ENCODE measurements at places on chromosomes 13 and 19.
A peak's percentile ranks its signal among the peaks of the same experiment; 100 is the strongest.

- no peak for DNase-seq
These were observed 27.3 kb downstream of the GATAD2A start for GRCh38 chr19:19432732-19433131.

DNA sequence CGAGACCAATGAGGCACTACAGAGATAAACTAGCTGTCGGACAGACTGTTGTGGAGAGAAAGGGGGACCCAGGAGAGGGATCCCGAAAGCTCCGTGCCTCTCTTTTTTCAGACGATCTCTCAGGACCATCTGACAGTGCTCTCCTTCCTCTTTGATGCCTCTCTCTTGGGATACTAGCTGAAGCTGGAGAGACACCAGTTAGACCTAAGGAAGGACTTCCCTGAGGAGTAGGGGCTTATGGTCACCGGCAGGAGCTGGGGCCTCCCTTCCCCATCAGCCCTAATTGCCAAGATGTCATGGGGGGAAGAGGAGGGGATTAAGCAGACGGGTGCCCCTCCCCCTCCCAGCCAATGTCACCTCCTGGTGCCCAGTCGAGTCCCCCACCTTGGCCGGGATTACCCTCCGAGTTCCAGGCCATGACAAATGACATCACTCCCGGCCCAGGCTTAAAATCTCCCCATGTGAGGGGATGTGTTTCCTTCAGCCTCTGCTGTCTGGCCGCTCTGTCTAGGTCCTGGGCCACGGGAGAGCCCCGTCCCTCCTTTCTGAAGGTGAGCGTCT, at the start of gene CRX:
Gene CRX (plus strand): TSS at position 478 of the 561 bp plus-strand sequence. CDS start 12,507 bp downstream, outside the sequence.
- no peak for DNase-seq

DNA sequence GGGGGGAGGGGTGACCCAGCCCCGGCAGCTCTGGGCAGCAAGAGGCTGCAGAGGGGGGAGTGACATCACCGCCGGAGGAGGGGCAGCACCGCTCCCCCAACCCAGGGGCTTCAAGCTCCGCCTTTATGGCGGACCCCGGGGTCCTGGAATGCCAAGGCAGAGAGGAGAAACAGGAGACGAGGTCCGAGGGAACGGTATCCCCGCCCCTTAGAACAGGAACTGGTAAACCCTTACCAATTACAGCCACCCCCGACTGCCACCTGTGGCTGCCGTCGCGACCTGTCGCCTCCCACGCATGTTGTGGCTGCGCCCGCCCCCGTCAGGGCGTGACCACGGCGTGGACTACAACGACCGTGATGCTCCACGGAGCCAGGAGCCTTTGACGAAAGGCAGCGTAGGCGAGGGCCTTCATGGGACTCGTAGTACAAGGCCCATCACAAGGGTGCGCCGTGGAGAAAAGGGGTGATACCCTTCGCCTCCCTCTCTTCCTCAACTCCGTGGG, 4.1 kb upstream of the KCNC3 start:
- DNase-seq = peak; percentile 84

GRCh38 chr19:28883241-28883693, 329.7 kb downstream of the UQCRFS1 start:
- DNase-seq = peak; percentile 22

GRCh38 chr19:2288338-2288817, 6.4 kb upstream of the PEAK3 start:
- DNase-seq = no peak

DNA sequence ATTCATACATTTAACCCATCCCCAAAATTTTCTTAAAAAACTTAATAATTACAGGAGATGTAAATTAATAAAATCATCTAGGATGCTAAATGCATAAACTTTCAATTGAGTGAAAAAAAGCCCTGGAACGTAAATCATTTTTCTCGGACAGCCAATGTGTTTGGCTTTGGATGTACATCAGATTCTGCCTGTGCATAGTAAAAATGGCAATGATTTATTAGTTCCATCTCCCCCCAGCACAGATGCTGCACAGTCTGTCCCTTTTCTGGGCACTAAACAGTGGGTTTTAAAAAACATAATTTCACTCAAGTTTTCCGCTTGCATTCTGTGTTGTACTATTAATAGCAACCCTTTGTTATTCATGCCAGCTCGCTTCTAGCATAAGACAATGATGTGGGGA, 147.7 kb downstream of the TM9SF2 start:
- DNase-seq = no peak

DNA sequence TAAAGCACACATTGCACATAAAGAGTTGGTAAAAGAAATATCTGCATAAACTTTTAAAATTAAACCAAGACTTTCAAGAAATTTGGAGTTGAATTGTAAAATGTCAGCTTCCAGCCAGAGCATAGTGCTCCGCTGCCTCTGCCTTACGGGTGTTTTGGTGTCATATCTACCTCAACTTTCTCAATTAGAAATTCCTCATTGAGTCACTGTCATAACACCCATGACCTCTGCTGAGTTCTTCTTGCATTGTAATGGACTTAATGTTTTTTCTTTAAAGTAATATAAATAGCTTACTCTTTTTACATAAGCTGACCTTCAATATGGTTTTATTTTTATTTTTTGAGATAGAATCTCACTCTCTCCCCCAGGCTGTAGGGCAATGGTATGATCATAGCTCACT, 551.0 kb upstream of the NBEA start:
- DNase-seq = peak; percentile 37

DNA sequence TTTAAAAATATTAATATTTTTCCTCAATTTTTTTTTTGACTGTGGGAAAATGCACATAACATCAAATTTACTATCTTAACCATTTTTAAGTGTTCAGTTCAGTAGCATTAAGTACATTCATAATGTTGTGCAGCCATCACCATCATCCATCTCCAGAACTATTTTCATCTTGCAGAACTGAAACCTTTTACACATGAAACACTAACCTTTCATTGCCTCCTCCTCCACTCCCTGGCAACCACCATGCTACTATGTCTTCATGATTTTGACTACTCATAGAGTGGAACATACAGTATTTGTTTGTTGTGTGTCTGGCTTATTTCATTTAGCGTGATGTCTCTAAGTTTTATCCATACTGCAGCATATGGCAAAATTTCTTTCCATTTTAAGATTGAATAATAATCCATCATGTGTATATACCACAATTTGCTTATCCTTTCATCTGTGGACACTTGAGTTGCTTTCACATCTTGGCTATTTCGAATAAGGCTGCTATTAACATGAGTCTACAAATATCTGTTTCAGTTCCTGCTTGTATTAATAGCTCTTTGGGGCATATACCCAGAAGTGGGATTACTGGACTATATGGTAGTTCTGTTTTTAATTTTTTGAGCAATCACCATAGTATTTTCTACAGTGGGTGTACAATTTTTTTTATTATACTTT, 376.4 kb downstream of the MTUS2 start:
- no peak for DNase-seq

GRCh38 chr19:41363371-41363752, 587 bp downstream of the B9D2 start:
- no peak for DNase-seq

DNA sequence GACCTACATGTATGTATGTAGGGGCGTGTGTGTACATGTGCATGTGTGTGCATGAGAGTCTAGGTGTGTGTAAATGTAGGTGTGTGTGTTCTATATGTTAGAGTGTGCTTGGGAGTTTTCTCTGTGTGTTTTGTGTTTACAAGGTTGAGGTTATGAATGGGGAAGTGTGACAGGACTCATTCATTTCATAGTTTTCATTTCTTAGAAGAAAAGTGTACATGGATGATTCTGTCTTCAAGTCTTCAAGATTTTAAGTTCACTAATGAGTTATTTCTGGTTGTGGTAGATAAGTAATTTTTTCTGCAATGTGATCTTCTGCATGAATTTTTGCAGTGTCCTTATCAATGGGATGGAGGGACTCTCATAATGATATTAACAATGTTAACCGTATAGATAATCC, 118.2 kb upstream of the SLC10A2 start:
- no peak for DNase-seq

DNA sequence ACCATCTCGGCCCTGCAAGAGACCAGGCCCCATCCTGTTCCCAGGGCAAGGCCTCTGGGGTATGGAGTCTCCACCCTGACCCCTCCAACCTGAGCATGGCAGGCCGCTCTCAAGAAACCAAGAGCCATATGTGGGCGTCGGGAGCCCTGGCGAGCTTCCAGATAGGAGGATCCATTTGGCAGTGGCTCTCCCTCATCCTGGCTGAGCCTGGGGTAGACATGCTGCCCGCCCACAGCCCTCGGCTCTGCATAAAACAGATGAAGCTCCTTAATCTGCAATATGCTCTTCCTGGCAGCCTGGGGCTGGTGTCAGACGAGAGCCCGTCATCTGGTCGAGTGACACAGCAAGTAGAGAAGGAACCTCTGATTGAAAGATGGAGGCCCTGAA, 6.1 kb downstream of the ATP13A1 start:
- DNase-seq = peak; percentile 49

GRCh38 chr19:11399667-11400066, 15.6 kb upstream of the EPOR start:
- DNase-seq = no peak

DNA sequence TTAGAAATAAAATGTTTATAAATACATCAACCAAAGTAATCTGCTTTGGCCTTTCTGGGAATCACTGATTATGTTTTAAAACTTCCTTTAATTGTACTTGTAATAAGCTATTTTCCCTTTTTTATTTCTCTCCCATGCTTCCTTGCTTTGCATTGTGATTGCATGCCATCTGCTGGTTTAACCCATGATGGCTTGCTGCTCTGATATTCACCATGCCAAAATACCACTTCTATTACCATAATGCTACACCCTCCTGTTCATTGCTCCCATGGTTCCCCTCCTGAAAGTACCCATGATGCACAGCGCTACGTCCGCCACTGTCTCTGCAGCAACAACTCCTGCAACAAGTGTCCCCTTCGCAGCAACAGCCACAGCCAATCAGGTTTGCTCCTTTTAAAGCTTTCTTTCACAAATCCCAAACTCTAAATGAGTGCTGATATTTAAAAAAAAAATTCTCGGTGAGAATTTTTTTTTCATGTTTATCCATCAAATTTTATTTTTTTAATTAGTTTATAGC, 67.7 kb upstream of the RAP2A start:
- DNase-seq = peak; percentile 22

DNA sequence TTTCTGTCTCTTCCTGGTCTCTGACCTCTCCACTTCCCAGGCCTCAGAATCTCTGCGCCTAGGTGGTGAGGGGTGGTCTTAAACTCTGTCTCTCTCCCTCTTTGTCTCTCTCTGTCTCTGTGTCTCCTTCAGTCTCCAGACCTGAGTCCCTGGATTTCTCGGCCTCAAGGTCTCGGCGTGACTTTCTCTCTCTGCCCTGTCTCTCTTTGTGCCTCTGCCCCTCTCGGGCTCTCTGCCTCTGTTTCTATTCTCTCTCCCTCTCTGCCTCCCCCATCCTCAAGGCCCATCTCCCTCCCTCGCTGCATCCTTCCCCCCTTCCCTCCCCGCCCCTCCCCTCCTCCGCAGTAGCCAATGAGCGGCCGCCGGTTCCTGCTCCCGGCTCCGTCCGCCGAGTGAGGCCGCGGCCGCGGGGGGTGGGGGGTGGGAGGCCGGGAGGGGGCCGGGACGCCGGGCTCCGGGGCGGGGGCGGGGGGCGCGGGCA, at the start of gene CACNG7:
Gene CACNG7 (plus strand): TSS at position 344 of the 481 bp plus-strand sequence. CDS start 3,554 bp downstream, outside the sequence.
- DNase-seq = no peak

GRCh38 chr13:73740666-73741065, 393.5 kb downstream of the KLF12 start:
- DNase-seq = peak; percentile 62

- peak; percentile 14 for DNase-seq
These were observed 1.6 kb upstream of the SLC7A10 start for GRCh38 chr19:33227242-33227650.

GRCh38 chr19:10205636-10206035, 10.9 kb upstream of the DNMT1 start:
- no peak for DNase-seq

DNA sequence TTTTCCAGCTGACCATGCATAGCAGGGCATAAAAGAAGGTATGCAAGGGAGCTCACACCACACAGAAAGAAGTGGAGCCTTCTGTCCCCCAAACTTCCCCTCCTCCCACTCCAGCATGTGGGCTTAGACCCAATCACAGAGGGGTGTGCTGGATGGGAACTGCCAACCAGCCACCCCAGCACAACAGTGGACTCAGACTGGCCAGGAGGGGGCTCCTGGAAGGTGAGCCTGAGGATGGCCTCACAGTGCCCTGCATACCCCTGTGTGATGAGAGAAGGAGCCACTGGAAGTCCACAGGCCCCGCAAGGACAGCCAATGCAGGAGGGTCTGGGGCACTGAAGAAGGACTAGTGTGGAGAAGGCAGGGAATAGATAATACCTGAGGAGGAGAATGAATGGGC, 106.9 kb upstream of the SERP2 start:
- DNase-seq = no peak

- no peak for DNase-seq
These were observed 1.9 kb upstream of the RABAC1 start for GRCh38 chr19:41960973-41961372.

DNA sequence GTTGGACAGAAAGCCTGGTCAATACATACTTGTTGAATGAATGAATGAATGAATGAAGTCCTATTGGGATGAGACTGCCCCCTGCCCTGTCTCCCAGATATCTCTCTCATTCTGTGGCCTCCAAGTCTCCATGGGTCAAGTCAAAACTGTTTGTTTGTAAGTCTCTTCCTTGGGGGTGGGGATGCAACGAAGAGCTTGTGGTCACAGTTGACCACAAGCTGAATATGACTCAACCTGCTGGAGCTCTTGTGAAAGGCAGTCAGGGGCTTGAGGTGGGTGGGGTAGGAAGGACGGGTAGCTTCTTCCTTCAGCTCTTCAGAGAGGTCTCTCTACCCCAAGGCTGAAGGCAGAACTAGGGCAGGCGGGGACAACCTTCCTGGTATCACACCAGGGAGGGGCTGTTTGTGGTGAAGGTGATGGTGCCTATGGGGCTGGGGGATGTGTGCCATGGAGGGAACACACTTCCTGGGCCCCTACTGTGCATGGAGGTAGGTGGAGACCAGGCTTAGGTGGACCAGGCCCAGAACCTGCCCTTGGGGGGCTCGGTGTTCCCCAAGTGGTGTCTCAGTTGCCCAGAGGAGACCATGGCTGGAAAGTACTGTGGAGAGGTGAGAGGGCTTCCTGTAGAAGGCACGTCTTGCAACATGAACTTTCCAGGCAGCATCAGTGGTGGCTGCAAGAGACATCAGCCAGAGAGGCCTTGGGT, 8.0 kb downstream of the MYO1F start:
- peak; percentile 95 for DNase-seq

Measured in fibroblast of mammary gland (primary cell).